T-helper 17 cell (primary cell): ENCODE measurements at places on chromosomes 6 and 20.

DNA sequence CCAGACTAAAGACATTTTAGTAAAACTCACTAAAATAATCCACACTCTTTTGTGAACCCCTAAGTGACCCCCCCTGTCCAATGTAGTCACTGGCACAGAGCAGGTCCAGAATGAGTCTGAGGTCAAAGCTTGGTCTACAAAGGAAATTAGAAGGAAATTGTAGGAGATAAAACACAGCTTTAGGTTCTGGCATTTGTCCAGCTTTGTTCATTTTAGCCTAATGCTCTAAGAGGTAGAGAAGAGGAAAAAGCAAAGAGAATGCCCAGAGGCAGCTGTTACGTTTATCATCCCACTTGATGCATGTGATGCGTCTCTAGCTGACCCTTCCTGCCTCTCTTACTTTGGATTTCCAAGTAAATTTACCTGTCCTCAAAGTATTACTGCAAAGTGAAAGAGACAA, 62.5 kb downstream of the CNKSR3 start:
- no peak overlapping the region for H3K27ac ChIP-seq
- no peak overlapping the region for H3K4me3 ChIP-seq
- H3K36me3 ChIP-seq, result peaks cover 2% of the 10 kb centered on the region

- H3K36me3 ChIP-seq, result peaks cover 3% of the 10 kb centered on the region
- no peaks in the 10 kb centered on the region for H3K27me3 ChIP-seq
- H3K4me3 ChIP-seq, result no peak overlapping the region
- DNase-seq, result no peak
- H3K27ac ChIP-seq, result no peak overlapping the region
These were observed 126.9 kb downstream of the TRMT11 start for GRCh38 chr6:126113261-126113660.

DNA sequence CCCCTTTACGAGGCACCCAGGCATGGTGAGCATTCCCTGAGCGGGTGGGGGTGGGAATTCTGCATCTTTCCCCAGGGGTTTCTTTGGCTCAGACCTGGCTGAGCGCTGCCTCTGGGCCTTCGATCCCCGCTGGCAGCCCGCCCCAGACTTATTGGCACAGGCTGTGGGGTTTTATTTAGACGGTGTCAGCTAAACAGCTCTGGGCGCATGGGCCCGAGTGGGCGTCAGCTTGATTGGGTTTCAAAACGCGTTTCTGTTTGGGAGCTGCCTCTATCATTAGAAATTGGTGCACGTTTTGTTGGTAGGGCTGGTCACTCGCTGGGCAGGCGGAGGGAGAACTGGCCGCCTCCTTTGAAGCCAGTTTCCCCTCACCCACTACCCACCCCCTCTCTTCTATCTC, 21.0 kb downstream of the PMEPA1 start:
- peaks cover 13% of the 10 kb centered on the region for H3K4me1 ChIP-seq
- H3K36me3 ChIP-seq, result no peaks in the 10 kb centered on the region
- H3K27me3 ChIP-seq, result peaks cover 12% of the 10 kb centered on the region
- H3K27ac ChIP-seq, result no peak overlapping the region
- no peak for DNase-seq
- no peak overlapping the region for H3K4me3 ChIP-seq

- H3K4me3 ChIP-seq, result no peak overlapping the region
- H3K27me3 ChIP-seq, result peaks cover 25% of the 10 kb centered on the region
These were observed 6.4 kb downstream of the SLC2A12 start for GRCh38 chr6:134046054-134046453.

DNA sequence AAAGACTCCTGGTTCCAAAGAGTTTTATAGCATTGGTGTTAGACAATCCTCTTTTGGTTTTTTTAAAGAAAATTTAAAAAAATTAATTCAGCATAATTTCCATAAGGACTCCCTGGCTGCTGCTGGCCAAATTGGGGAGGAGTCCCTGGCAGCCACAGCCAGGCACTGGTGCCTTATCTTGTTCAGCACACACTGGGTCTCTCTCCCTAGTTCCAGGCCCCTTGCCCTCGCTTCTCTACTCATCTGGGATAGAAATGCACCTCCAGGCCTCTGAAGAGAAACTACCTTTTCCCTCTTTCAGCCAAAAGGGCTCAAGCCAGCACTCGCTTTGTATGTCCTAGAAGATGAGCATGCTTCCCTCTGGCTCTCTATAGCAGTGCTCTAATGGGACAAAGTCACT, 13.4 kb upstream of the MAPK13 start:
- no peaks in the 10 kb centered on the region for H3K36me3 ChIP-seq
- H3K27me3 ChIP-seq, result no peaks in the 10 kb centered on the region
- H3K4me3 ChIP-seq, result no peak overlapping the region
- H3K27ac ChIP-seq, result peak overlapping the region; percentile 93
- no peak for DNase-seq

DNA sequence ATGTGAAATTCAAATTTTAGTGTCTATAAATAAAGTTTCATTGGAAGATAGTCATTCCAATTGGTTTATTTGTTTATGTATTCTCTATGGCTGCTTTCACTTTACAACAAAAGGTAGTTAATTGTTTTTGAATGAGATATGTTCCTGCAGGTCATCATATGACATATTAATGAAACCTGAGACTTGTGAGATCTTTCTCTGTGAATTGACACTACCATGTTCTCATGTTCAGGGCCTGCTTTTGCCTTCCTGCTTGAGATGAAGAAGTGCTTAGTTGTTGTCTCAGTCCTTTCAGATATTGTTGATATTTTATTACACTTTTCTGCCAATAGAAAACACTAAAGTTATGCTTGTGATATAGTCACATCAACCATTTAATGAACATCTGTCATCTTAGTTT, 132.5 kb downstream of the UTRN start:
- no peaks in the 10 kb centered on the region for H3K27me3 ChIP-seq
- no peak for DNase-seq
- peaks cover 36% of the 10 kb centered on the region for H3K4me1 ChIP-seq
- no peak overlapping the region for H3K27ac ChIP-seq
- no peaks in the 10 kb centered on the region for H3K36me3 ChIP-seq

DNA sequence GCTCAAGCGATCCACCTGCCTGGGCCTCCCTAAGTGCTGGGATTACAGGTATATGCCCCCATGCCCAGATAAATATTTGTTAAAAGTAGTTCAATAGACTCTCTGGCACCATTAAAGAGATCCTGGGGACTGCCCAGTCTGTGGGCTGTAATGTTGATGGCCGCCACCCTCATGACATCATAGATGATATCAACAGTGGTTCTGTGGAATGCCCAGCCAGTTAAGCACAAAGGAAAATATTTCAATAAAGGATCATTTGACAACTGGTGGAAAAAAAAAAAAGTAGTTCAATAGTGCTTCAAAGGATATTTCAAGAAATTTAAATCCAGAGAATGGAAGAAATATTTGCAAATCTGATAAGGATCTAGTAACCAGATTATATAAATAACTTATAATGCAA, 1.5 kb upstream of the CRIP3 start:
- no peak for DNase-seq
- H3K27me3 ChIP-seq, result no peaks in the 10 kb centered on the region
- no peaks in the 10 kb centered on the region for H3K36me3 ChIP-seq
- H3K4me1 ChIP-seq, result peaks cover 16% of the 10 kb centered on the region

GRCh38 chr20:3757268-3757667, 10.3 kb downstream of the ADISSP start:
- H3K27me3 ChIP-seq, result no peaks in the 10 kb centered on the region
- H3K4me3 ChIP-seq, result no peak overlapping the region
- H3K4me1 ChIP-seq, result peaks cover 10% of the 10 kb centered on the region
- peak overlapping the region; percentile 19 for H3K27ac ChIP-seq
- H3K36me3 ChIP-seq, result no peaks in the 10 kb centered on the region
- DNase-seq, result no peak

DNA sequence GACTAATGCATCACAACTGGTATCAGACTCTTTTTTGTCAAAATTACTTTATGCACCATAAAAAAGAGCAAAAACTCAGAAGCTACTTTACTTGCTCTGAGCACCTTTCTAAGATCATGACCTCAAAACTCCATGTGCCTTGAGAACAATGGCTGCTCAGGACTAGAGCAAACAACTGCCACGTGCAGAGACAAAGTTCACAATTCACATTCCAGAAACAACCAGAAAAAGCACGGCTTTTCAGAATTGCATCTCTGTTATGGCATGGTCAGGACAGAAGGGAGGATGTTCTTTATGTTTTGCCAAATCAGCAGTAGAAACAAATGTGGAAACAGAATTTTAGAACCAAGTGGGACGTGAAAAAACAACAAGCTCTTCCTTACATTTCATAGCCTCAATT, 70.5 kb downstream of the CNKSR3 start:
- peaks cover 47% of the 10 kb centered on the region for H3K27me3 ChIP-seq
- H3K36me3 ChIP-seq, result no peaks in the 10 kb centered on the region
- H3K27ac ChIP-seq, result no peak overlapping the region
- no peaks in the 10 kb centered on the region for H3K4me1 ChIP-seq

DNA sequence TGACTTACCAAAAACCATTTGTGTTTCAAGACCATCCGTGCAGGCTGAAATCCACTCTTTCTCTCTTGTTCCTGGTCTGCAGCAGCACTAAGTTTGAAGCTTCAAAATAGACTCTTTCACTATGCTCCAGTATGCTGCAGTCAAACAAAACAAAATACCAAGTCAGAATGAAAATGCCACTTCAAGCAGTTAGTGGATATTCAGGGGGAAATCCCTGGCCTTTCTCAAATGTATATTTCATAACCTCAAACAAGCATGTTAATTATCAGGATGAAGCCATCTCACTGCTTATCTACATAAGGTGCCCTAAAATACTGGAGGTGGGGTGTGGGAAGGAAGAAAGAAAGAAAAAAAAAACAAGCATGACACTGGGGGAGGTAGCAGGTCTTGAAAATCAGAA, 103.5 kb downstream of the ATXN1 start:
- peaks cover 49% of the 10 kb centered on the region for H3K4me1 ChIP-seq
- peak overlapping the region; percentile 90 for H3K27ac ChIP-seq
- H3K27me3 ChIP-seq, result no peaks in the 10 kb centered on the region
- peaks cover 4% of the 10 kb centered on the region for H3K36me3 ChIP-seq
- peak overlapping the region; percentile 81 for H3K4me3 ChIP-seq

DNA sequence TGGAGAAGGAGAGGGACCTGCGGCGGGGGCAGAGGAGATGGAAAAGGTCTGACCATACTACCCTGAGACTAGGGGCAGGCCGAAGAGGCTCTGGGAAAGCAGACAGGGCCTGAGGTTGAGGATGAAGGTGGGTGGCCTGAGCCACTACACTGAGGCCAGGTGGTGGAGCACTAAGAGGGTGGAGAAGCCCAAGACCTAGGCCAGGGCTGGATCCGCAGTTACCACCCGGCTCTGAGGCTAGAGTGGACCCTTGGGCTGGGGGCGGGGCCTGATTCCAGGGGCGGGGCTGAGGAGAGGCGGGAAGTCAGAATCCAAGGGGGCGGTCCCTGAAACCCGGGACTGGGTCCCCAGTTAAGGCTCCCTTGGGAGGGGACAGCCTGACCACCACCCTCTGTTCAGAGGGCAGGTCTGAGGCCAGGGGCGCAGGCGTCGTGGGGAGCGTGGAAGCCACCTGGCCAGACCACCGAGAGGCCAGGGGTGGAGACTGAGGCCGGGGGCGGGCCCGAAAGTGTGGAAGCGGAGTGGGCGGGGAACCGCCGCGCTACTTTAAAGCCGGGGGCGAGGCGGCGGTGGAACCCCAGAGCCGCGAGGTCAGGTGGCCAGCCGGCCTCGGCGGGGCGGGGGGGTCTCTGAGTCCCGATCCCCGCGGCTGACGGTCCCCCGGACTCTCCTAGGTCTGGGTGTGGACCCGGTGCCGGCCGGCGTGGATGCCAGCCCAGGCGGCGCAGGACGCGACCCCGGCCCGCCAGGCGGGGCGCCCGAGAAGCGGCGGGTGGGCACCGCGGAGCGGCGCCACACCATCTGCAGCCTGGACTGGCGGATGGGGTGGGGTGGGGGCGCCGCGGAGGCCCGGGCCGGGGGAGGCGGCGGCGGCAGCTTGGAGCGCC, 8.3 kb downstream of the CCM2L start:
- no peak overlapping the region for H3K27ac ChIP-seq
- DNase-seq, result peak; percentile 17
- peaks cover 6% of the 10 kb centered on the region for H3K36me3 ChIP-seq
- H3K4me3 ChIP-seq, result peak overlapping the region; percentile 92

- H3K4me3 ChIP-seq, result no peak overlapping the region
- no peak overlapping the region for H3K27ac ChIP-seq
- peaks cover 2% of the 10 kb centered on the region for H3K4me1 ChIP-seq
These were observed 3.2 kb upstream of the KIAA0408 start for GRCh38 chr6:127462376-127462775.

GRCh38 chr6:45454008-45454911, 76.5 kb upstream of the SUPT3H start:
- no peak for DNase-seq
- H3K36me3 ChIP-seq, result peaks cover 5% of the 10 kb centered on the region
- H3K27ac ChIP-seq, result peak overlapping the region; percentile 9
- H3K27me3 ChIP-seq, result no peaks in the 10 kb centered on the region
- peaks cover 53% of the 10 kb centered on the region for H3K4me1 ChIP-seq
- peak overlapping the region; percentile 19 for H3K4me3 ChIP-seq

DNA sequence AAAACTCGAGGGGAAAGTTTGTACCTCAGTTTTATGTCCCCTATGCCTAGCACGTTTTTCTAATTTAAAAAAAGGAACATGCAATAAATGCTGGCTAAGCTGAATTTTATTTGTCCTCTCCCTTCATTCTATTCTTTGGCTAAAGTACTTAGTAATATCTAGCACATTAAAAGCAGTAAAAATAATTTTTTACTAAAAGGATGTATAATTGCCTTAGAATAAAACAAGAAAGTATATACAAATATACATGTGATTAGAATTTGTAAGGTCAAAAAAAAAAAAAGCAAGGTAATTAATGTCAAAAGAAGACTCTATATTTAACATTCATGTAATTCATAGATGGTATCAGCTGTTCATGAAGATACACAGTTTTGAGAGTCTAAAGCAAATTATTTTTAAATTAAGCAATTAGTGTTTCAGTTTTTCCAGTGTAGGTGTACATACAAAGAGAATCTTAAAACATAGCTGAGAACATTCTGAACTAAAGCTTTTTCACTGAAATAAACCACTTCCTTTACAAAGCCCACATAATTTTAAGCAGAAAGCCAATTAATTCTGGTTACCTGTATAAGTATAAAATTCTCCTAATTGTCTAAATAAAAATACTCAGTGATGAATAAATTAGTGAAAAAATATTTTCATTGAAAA, 32.4 kb downstream of the HBS1L start:
- H3K4me1 ChIP-seq, result peaks cover 25% of the 10 kb centered on the region
- peaks cover 7% of the 10 kb centered on the region for H3K36me3 ChIP-seq
- H3K27me3 ChIP-seq, result no peaks in the 10 kb centered on the region
- DNase-seq, result no peak

DNA sequence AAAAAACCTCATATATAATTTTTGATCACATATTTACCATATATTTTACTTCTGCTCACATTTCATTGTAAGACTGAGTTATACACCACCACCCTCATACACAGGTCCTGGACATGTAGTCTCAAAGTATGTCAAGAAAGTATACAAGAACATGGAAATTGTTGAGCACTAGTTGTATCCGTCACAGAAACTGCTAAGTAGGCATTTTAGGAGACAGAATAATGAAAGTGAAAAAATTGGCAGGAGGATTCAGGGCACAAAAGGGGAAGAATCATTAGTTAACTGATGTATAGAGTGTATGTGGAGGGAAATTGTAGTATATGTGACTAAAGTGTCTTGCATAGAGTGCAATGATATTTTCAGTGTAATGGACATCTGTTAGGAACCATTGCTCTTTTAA, 458.8 kb downstream of the TFAP2B start:
- no peak overlapping the region for H3K27ac ChIP-seq
- no peak for DNase-seq
- H3K27me3 ChIP-seq, result no peaks in the 10 kb centered on the region
- no peaks in the 10 kb centered on the region for H3K4me1 ChIP-seq
